ENCODE measurements at places on chromosomes 7 and 10.

DNA sequence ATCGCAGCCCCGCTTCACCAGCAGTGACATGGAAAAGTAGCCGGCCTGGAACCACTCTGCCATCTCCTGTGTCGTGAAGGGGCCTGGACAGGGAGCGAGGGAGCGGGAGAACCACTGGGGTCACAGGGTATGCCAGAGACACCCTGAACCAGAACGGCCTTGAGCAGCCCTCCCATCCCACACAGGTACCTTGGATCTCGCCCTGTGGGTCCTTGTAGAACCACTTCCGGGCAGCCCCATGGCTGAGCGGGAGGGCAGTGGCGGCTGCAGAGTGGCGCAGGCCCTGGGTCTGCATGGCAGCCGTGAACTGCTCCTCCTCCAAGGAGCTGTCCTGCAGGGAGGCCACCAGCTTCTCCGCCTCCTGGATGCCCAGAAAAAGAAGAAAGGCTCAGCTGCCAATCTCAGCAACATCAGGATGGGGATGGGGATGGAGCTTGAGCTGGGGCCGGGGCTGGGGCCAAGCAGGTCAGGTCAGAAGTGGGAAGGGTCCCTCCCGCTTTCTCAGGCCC, 9.5 kb downstream of the GIGYF1 start:
- peak; percentile 7 for DNase-seq

- no peak for DNase-seq
Measured at GRCh38 chr10:33416691-33417090, 82.2 kb upstream of the NRP1 start.

DNA sequence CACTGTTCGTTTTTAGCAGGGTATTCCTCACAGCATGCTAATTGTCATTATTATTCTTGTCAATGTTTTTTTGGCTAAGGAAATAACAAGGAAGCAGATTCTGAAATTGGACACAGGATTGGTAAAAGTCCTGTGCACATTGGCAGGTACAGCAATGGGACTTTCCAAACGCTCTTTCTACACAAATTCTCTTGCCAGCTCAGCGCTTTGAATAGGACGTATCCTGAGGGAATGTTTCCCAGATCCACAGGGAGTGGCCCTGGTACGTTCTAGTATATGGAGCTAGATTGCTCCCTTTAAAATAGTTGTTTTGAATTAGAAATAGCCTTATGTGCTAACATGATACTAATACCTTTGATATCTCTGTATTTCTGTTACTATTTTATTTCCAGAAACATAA, 82.8 kb upstream of the GRB10 start:
- no peak for DNase-seq

DNA sequence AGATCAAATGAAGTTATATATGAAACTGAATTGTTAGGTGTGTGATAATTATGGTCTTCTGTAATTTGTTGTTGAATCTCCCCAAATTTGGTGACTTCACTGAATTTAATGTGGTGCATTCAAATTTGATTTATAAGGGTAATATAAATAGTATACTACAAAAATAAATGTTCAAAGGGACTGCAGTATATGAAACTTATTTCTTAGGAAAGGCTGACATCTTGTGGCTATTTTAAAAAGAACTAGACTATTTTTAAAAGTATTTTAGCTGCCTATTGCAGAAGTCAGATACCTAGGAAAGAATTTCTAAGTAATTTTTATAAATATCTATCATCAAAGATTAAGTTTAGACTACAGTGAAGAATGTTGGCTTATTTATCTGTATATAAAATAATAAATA, 36.6 kb downstream of the ATRNL1 start:
- DNase-seq: peak; percentile 4

GRCh38 chr10:106910666-106911065, 253.8 kb downstream of the SORCS1 start:
- no peak for DNase-seq

- DNase-seq: no peak
Measured at GRCh38 chr7:16652888-16653287, 6.9 kb downstream of the BZW2 start.

GRCh38 chr10:29279779-29280487, 8.9 kb upstream of the LYZL1 start:
- DNase-seq: no peak

GRCh38 chr10:16904049-16904448, 86.8 kb upstream of the RSU1 start:
- no peak for DNase-seq

GRCh38 chr10:132711613-132712121, 74.3 kb downstream of the NKX6-2 start:
- DNase-seq: no peak

GRCh38 chr7:142352543-142352942, 94.7 kb upstream of the PRSS58 start:
- DNase-seq: no peak

GRCh38 chr7:85162721-85163120, 24.1 kb downstream of the SEMA3D start:
- DNase-seq: no peak

GRCh38 chr7:6416516-6417145, 31.1 kb downstream of the DAGLB start:
- no peak for DNase-seq

DNA sequence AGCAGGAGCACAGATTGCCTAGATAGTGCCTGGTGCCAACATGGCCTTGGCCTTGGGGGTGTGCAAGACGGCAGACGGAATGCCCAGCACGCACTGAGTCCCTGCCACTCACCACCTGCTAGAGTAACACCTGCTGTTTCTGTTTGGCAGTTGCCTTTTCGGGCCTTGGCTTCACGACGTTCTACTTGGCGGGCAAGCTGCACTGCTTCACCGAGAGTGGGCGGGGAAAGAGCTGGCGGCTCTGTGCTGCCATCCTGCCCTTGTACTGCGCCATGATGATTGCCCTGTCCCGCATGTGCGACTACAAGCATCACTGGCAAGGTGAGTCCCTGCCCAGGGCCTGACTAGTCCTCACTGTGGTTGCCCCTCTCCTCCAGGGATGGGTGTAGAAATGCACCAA, 118.0 kb downstream of the PLPP4 start:
- DNase-seq: no peak

DNA sequence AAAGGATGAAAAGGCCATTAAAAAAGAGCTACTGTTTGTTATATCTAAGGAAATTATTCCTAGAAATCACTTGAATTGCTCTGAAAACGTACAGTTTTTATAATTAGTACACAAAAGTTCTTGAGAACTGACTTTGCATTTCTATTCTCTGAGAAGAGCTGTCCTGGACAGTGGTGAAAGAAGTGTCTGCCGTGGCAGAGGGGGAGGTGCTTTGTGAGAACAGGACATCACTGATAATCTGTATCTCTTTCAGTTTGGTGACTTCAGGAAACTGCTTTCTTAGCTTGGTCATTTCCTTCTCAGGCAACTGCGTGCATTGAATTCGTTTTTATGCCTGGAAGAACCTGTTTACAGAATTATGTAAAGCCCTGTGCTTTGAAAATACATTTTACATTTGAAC, 52.1 kb downstream of the POLL start:
- no peak for DNase-seq

DNA sequence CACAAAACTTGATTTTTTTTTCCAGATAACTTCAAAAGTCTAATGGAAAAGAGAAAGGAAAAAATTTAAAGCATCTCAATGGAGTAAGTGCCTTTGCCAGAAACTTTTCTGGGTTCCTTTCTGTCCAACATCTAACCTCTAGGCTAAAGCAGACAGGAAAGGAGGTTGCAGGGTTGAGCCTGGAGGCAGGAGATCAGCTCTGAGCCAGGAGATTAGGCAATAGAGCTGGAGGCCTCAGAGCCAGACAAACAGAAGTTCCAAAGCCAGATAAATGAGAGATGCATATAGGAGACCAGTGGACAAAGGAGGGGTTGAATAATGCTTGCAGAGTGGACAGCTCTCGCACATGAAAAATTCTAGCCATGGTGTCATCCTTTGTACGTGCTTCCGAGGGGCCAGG, 42.9 kb downstream of the CHN2 start:
- DNase-seq: no peak

- DNase-seq: peak; percentile 20
Measured at GRCh38 chr7:26500749-26501352, 209.2 kb downstream of the SNX10 start.

GRCh38 chr10:115539142-115539762, 446.1 kb downstream of the ATRNL1 start:
- DNase-seq: no peak

DNA sequence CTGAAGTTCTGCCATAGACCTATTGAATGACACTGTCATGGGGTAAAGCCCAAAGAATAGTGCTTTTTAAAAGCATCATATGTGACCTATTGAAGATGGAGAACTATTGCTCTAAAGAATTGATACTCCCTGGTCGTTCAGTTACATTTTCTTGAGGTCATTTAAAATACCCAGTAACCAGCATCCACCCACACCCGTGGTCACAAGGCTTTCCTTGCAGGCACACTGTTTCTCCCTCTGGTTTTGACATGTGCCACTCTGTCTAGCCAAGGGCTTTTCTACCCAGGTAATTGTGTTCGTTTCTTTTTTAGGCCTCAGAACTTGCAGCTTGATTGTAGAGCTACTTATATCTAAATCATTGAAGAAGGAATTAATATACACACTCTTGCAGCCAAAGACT, 68.3 kb upstream of the LYZL2 start:
- no peak for DNase-seq

Measured in AG08396 (cell line).